ENCODE measurements at places on chromosomes 5 and 9. TPM values are rescaled to one million over a fixed set of nuclear protein-coding genes. Genes with fewer than 3 reads are reported as not detected.

DNA sequence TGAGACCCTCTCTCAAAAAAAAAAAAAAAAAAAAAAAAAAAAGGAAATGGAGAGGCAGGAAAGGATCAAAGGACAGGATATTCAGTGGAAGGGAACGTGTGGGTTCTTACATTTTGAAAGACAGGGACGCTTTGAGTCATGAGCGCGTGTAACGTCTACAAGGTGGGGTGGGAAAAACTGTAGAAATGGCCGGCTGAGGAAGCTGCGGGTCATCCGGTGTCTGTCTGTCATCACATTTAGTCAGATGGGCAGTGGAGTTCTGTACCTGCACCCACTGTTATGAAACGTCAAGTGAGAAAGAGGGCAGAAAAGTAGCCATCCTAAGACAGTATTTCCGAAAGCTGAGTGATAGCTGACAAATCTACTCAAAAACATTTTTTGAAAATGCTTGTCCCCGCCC, 159.8 kb downstream of the SMARCA2 start:
- H3K27me3 ChIP-seq, result no peaks in the 10 kb centered on the region
- DNase-seq, result no peak
- no peak overlapping the region for H3K27ac ChIP-seq

DNA sequence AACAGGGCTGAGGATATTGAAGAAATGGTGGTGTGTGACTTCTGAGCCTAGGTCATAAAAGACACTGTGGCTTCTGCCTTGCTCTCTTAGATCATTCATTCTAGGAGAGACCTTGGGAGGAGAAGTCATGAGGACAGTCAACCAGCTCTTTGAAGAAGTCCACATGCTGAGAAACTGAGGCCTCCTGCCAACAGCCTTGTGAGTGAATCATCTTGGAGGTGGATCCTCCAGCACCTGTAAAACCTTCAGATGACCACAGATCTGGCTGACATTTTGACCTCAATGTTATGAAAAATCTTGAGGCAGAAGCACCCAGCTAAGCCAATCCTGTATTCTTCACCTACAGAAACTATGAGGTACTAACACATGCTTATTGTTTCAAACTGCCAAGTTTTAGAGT, 165.9 kb downstream of the CARTPT start:
- H3K27me3 ChIP-seq, result peaks cover 5% of the 10 kb centered on the region
- H3K4me1 ChIP-seq, result peaks cover 3% of the 10 kb centered on the region
- H3K4me3 ChIP-seq, result no peak overlapping the region
- DNase-seq, result no peak
- H3K36me3 ChIP-seq, result no peaks in the 10 kb centered on the region
- H3K27ac ChIP-seq, result no peak overlapping the region

DNA sequence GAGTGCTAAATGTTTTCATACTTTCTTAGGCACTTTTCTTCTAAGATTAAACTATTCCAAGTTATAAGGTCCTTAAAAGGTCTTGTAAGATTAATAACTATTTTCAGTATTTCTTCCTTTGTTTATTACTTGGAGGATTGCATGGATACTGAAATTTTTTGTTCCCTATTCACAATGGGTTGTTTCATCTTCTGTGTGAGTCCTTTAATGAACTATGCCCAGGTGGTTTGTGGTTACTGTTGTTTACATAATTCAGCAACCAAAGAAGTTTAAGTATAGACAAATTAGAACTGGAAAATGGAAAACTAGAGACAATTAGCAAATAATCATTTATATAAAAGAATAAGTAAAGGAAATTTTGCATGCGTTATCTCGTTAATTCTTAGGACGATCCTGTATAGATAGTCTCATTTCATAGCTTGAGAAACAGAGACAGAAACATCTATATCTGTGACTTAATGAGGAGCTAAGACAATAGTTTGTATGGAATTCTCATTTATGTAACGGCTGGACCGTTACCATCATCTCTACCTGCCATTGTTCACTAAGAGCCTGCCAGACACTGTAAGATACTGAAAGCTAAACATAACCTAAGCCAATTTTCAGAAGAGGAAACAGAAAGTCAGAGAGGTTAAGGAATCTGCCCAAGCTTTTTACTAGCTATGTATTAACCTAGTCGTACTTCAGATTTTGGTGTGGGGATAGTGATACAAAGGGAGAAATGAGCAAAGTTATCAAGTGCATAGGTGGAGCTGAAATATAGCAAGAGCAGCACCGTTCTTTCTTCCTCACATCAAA, 148.2 kb downstream of the PAM start:
- peaks cover 2% of the 10 kb centered on the region for H3K36me3 ChIP-seq
- no peaks in the 10 kb centered on the region for H3K4me1 ChIP-seq
- DNase-seq, result no peak
- H3K4me3 ChIP-seq, result no peak overlapping the region

IL5 gene
- total RNA-seq, result 20.0 TPM

GRCh38 chr9:76206821-76207220, 187.4 kb downstream of the RFK start:
- H3K27me3 ChIP-seq, result no peaks in the 10 kb centered on the region
- H3K4me1 ChIP-seq, result no peaks in the 10 kb centered on the region
- H3K27ac ChIP-seq, result no peak overlapping the region
- no peaks in the 10 kb centered on the region for H3K36me3 ChIP-seq
- H3K4me3 ChIP-seq, result no peak overlapping the region

GRCh38 chr5:110341836-110342235, 384.6 kb downstream of the TMEM232 start:
- no peaks in the 10 kb centered on the region for H3K4me1 ChIP-seq
- no peak for DNase-seq
- no peak overlapping the region for H3K27ac ChIP-seq
- no peaks in the 10 kb centered on the region for H3K27me3 ChIP-seq

DNA sequence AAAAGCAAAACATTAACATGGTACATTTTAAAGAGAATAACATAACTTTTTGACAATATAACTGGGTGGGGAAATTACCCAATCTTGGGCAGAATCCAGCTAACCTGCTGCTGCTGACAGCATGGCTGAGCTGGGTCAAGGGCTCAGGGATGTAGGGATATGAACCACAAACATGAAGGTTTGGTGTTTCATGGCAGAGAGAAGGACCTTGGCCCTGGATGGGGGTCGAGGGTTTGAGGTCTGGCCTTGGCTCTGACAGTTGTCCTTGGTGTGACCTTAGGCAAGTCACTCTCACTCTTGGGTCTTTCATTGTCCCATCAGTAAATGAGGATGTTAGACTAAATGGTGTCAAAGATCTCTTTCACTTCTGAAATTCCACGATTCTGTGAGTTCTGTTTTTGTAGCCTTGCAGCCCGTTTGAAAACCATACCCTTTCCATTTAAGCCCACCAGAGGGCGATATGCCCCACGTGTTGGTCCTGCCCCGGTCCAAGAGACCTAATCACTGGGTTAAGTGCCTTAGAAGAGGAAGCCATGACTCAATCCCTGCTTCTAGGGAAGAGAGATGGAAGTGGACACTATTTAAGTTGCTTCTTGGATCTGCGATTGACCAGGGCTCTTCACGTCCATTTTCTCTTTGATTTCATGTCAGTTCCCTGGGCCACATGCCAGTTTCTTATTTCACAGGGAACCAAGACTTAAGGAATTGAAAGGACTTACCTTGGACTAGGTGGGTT, 56.8 kb upstream of the TEX48 start:
- H3K27me3 ChIP-seq, result peaks cover 5% of the 10 kb centered on the region
- peak; percentile 84 for DNase-seq
- peaks cover 58% of the 10 kb centered on the region for H3K4me1 ChIP-seq
- no peak overlapping the region for H3K4me3 ChIP-seq
- H3K36me3 ChIP-seq, result peaks cover 17% of the 10 kb centered on the region
- H3K27ac ChIP-seq, result peak overlapping the region; percentile 89

DNA sequence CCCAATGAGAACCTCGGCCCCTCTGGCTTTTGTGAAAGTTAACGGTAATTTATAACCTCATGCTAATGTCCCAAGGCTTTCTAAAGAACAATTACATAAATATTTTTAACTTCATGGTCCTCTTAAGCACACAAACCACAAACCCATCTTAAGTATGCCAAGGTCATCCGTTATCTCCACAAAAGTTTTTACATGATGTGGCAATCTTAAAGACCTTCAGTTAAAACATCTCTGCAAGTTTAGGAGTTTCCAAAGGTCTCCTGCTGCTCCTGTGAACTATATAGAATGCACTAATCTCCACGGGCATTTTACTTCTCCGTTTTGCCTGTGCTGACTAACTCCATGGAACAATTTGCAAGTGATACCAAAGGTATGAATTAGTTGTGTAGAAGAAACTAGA, 228.2 kb downstream of the TLE1 start:
- H3K36me3 ChIP-seq, result no peaks in the 10 kb centered on the region
- H3K4me1 ChIP-seq, result no peaks in the 10 kb centered on the region
- no peak for DNase-seq
- H3K27me3 ChIP-seq, result no peaks in the 10 kb centered on the region
- H3K27ac ChIP-seq, result no peak overlapping the region
- H3K4me3 ChIP-seq, result no peak overlapping the region

GRCh38 chr9:69181908-69182353, 7.9 kb downstream of the TJP2 start:
- H3K27me3 ChIP-seq, result no peaks in the 10 kb centered on the region
- H3K36me3 ChIP-seq, result peaks cover 5% of the 10 kb centered on the region
- H3K4me1 ChIP-seq, result peaks cover 52% of the 10 kb centered on the region
- DNase-seq, result no peak

FBLL1 gene
- not detected for total RNA-seq

SH3GL2 gene
- not detected for total RNA-seq

- no peak within 1 kb of the TSS for H3K4me3 ChIP-seq
- H3K4me1 ChIP-seq, result no peaks in the 10 kb centered on the region
- no peak for DNase-seq
Observed at GRCh38 chr5:44389090-44389822, at the start of gene FGF10. Gene FGF10, minus strand, starts transcription at chr5:44389420. Its CDS starts 738 bp downstream, at chr5:44388682.

EXOSC3 gene
- 98.7 TPM for total RNA-seq

MEIKIN gene
- not detected for total RNA-seq

ACSL6 gene
- 10.9 TPM for total RNA-seq

LRRC19 gene
- total RNA-seq, result not detected

GFI1B gene
- total RNA-seq, result not detected

TRMT10B gene
- 13.8 TPM for total RNA-seq

HSPB3 gene
- not detected for total RNA-seq

GRCh38 chr5:24381861-24382489, 262.8 kb downstream of the CDH10 start:
- H3K36me3 ChIP-seq, result no peaks in the 10 kb centered on the region
- no peak for DNase-seq
- no peaks in the 10 kb centered on the region for H3K4me1 ChIP-seq
- H3K4me3 ChIP-seq, result no peak overlapping the region
- no peaks in the 10 kb centered on the region for H3K27me3 ChIP-seq
- no peak overlapping the region for H3K27ac ChIP-seq

DNA sequence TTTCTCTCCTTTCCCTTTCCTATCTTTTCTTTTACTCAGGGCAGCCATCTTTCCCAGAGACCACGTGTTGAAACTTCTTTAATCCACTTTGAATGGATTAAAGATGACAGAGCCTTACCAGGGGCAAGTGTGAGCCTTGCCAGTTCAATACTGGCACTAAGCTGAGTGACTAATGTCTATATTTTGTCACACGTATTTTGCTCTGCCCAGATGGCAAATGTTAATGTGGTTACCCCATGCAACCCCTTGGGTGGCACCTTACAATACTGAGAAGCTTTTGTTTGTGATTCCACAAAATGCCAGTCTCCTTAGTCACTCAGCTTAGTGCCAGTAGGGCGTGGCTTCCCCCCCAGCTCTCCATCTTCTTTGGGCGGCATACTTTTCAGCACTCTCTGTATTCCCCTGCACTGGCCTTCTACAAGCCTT, 24.8 kb downstream of the ANXA1 start:
- H3K36me3 ChIP-seq, result peaks cover 3% of the 10 kb centered on the region
- no peaks in the 10 kb centered on the region for H3K27me3 ChIP-seq
- no peak overlapping the region for H3K27ac ChIP-seq
- no peak for DNase-seq
- H3K4me1 ChIP-seq, result no peaks in the 10 kb centered on the region

CANX gene
- 457 TPM for total RNA-seq

DNA sequence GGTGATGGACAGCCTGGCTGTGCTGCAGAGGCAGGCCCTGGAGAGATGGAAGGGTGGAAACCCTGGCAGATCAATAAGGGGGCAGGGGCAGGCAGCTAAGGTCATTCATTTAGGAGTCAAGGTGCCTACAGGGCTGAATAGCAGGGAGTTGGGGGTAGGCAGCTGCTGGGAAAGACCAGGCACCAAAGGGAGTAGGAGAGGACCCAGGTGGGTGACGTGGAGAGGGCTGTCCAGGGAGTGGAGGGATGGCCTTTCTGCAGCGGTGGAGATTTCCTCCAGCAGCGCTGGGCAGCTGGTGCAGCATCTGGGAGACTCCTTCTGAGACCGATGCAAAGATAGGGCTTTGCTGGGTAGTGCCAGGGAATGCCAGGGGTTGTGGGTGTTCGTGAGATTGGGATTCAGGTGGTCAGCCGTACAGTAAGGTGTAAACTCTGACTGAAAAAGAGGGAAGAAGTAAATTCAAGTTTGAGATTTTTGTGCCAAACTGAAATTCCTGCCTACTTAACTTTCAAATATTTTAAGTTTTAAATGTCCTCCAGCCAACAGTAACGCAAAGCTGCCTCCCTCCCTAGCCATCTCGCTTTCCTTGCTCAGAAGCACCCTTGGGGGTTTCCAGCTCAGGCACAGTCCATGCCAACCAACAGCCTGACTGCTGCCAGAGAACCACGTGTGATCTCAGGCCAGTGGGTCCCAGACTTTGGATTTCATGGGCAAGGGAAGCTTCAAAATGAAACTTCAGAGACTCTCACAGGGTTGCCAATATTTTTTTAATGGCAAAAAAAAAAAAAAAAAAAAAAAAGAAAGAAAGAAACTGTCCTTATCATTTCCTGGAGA, 18.6 kb upstream of the ANGPTL2 start:
- H3K4me3 ChIP-seq, result no peak overlapping the region
- no peaks in the 10 kb centered on the region for H3K4me1 ChIP-seq
- DNase-seq, result peak; percentile 26
- H3K36me3 ChIP-seq, result no peaks in the 10 kb centered on the region
- peaks cover 10% of the 10 kb centered on the region for H3K27me3 ChIP-seq

- peaks cover 48% of the 10 kb centered on the region for H3K36me3 ChIP-seq
- peak; percentile 99 for DNase-seq
- H3K4me3 ChIP-seq, result peak overlapping the region; percentile 50
- peak overlapping the region; percentile 94 for H3K27ac ChIP-seq
- H3K27me3 ChIP-seq, result peaks cover 8% of the 10 kb centered on the region
- peaks cover 63% of the 10 kb centered on the region for H3K4me1 ChIP-seq
Observed at GRCh38 chr9:114718801-114719221, 36.8 kb upstream of the TEX48 start.

- DNase-seq, result no peak
- H3K4me1 ChIP-seq, result no peaks in the 10 kb centered on the region
- no peak overlapping the region for H3K4me3 ChIP-seq
- H3K27ac ChIP-seq, result no peak overlapping the region
- H3K27me3 ChIP-seq, result no peaks in the 10 kb centered on the region
Observed at GRCh38 chr5:120901199-120901598, 437.1 kb downstream of the PRR16 start.

LVRN gene
- total RNA-seq, result 0.09 TPM

Data from activated CD8-positive, alpha-beta memory T cell treated with anti-CD3 and anti-CD28 coated beads, Interleukin-2, amount 10 ng/mL, durations not matched to agents 7 days and 5 days (primary cell).